ENCODE measurements at places on chromosomes 3 and 15.

- peak; percentile 11 for DNase-seq
Observed at GRCh38 chr3:186316666-186317260, 45.3 kb downstream of the DGKG start.

DNA sequence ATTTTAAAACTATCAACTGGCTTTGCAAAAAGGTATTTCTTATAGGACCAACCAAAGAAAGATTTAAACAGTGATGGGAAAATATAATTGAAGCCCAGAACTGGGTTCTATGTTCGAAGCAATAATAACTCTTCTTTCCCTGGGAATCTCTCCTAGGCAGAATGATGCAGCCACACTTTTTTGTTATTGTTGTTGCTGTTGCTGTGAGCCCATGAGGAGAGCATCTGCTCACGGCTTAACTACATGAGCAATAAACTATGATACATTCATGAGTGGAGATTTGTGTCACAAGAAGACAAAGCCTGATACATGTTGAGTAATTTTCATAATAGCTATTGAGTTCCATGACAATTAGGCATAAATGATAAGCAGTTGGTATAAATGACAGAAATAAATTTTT is 80.5 kb downstream of the CRTC3 start:
- peak; percentile 38 for DNase-seq

DNA sequence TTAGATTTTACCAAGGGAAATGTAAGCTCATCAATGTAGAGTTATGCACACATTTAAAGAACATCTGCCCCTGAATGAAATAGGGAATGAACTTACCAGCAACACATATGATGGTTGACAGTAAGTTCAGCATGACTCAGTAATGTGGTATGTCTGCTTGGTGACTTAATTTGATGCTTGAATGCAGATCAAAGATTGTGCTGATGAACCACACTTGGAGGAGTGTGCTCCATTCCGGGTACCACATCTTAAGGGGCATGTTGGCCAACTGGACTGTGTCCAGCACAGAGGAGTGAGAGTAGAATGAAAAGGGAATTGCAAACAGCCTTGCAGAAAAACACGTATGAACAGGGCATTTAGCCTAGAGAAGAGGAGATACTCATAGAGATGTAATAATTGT is 171.0 kb upstream of the RARB start:
- peak; percentile 2 for DNase-seq

DNA sequence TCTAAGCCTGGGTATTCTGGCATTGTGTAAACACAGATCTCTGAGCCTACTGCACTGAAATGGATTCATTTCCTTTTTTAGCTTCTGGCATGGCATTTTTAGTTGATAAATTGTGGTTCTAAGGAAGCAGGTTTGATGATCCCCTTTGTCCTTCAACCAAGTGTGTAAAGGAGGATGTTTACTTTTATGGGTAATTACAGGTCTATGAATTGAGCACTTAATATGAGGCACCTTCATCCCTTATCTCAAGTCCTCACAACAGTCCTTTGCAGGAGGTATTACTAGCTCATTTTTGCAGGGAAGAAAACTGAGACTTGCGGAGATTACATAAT is 30.8 kb upstream of the ZBTB38 start:
- DNase-seq: no peak

DNA sequence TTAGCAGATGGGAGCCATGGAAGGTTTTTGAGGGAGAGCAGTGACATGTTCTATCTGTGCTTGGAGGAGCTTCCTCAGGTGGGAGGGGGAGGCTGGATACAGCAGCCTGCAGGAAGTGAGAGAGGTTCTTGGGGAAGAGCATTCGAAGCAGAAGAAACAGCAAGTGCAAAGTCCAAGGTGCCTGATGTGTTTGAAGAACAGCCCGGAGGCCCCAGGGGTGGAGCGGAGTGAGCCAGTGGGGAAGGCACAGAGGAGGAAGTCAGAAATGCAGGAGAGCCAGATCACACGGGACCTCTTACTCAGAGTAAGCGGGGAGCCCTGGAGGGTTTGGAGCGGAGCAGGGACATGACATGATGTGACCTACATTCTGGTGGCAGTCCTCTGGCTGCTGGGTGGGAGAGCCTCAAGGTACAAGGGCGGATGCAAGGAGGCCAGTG is 10.8 kb downstream of the ITGA11 start:
- DNase-seq: no peak

DNA sequence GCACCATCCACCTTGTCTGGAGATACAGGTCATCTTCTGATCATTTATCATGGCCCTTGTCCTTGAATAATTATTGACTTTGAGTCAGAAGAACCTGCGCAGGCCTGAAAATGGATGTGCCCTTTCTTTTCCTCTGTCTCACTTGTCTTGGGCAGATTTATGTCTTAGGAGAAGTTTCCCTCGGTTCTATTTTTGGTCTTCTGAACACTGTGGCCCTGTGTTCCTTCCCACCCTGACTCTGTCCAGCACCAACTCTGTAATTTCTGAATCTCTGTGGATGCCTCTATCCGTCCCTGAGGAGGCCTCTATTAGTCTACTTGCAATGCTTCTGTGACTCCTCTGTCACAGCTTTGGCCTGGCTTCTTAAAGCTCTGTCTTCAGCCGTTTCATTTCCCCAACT is 680.8 kb upstream of the CFAP20DC start:
- no peak for DNase-seq

DNA sequence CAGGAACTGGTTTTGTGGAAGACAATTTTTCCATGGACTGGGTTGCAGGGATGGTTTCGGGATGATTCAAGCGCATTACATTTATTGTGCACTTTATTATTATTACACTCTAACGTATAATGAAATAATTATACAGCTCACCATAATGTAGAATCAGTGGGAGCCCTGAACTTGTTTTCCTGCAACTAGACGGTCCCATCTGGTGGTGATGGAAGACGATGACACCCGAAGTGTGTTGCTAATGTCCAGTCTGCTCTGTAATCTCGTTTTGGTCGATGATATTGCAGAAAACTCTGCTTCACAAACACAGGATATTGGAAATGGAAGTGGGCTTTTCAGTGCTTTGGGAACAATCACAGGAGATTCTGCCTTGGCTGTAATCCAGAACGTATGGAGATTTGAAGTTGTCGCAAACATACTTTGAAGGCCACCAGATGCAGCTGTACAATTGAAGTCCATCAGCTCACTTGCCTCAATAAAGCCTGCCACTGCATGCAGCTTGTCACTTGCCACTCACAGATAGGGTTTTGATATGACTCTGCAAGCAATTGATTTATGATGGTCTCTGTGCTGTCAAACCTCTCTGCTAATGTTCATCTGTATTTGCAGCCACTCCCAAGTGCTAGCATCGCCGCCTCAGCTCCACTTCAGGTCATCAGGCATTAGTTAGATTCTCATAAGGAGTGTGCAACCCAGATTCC is 141.7 kb downstream of the TJP1 start:
- DNase-seq: no peak

- DNase-seq: no peak
Observed at GRCh38 chr3:37551857-37552256, 309.8 kb upstream of the CTDSPL start.

GRCh38 chr15:25860885-25861866 is 2.0 kb downstream of the ATP10A start:
- no peak for DNase-seq

- no peak for DNase-seq
Observed at GRCh38 chr3:7207125-7207524, 346.2 kb downstream of the GRM7 start.

GRCh38 chr3:12479919-12480427 is 4.3 kb upstream of the TSEN2 start:
- peak; percentile 75 for DNase-seq

DNA sequence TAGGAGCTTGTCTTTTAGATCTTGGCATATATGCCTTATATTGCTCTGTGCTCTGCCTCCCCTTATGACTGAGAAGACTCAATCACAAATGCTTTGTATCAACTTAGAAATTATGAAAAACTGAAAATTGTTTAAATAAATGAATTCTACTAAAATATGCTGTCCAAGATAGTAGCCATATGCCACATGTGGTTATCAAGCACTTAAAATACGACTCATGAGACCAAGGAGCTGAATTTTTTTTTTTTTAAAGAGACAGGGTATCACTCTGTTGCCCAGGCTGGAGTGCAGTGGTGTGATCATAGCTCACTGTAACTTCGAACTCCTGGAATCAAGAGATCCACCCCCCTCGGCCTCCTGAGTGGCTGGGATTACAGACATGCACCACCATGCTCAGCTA is 118.3 kb downstream of the RFTN1 start:
- DNase-seq: no peak

DNA sequence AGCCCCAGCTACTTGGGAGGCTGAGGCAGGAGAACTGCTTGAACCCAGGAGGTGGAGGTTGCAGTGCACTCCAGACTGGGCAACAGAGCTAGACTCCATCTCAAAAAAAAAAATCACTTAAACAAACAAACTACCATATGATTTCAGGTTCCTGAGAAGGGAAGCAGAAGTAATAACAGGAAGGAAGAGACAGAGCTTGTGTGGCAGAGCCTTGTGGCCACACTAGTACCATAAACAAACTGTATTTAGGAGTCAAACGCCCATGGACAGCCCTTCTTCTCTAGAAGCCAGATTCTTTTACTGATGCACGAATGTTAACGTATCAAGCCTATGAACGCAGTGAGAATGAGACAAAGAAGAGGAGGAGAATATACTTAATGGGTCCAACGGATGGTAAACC is 12.0 kb downstream of the MTMR10 start:
- no peak for DNase-seq

- DNase-seq: no peak
Observed at GRCh38 chr3:106711650-106712049, 665.6 kb upstream of the CCDC54 start.

DNA sequence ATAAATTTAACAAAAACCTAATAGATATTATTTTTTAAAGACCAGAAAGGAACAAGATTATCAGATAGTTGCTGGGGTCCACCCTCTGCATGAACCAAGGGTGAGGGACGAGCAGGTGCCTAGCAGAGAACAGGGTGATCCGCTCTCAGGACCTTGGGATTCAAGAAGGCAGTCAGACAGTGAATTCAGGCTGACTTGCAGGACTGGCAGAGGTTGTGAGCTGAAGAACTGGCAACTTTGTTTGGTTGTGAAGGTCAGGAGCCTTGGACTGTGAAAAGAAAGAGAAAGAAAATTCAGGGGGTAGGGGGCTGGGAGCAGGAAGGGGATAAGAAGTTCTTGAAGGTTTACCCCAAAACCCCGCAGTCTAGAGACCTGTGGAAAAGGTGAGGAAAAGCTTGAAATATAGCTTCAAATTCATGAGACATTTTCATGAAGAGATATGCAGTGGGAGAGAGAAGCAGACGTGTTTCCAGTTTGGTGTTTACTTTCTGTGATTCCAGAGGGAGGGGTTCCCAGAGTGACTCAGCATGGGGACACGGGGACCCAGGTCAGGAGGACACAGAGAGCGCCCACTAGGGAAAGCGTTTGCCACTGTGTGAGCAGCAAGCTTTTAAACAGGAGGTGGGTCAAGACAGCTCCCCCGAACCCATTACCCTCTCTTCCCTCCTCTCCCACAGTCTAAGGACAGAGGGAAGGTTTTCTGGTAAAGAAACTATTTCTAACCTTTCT is 217.2 kb upstream of the UMPS start:
- no peak for DNase-seq

DNA sequence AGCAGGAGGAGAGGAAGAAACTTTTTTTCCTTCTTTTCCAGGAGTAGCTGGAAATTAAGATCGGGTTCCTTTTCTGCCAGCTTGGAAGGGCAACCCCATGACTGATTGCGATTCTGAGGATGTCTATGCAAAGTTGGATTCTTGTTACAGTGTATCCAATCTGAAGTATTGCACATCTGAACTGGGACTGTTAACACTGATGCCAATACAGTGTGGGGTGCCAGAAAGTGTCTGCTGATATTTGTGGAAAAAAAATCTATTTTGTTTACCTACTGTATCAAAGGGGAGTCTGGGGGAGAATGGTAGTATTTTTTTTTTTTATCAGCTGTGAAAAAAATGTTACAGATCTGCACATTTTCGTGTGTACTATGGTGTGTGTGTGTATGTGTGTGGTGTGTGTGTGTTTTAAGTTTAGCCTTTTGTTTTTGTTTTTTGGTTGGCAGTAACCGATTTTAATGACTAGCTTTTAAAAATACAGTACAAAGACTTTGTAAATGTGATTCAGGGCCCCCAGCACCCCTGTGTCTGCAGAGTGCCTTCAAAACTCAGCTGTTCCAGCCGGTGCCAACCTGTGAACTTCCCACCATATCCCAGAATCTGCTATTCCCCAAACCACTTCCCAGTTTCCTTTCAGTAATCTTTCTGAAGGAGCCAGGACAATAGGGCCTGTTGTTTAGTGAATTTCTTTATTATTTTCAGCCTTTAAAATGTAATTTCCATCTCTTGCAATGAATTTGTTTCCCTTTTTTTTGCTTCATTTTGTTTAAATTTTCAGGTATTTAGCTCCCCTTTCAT is 1.9 kb downstream of the RAP2B start:
- peak; percentile 28 for DNase-seq

DNA sequence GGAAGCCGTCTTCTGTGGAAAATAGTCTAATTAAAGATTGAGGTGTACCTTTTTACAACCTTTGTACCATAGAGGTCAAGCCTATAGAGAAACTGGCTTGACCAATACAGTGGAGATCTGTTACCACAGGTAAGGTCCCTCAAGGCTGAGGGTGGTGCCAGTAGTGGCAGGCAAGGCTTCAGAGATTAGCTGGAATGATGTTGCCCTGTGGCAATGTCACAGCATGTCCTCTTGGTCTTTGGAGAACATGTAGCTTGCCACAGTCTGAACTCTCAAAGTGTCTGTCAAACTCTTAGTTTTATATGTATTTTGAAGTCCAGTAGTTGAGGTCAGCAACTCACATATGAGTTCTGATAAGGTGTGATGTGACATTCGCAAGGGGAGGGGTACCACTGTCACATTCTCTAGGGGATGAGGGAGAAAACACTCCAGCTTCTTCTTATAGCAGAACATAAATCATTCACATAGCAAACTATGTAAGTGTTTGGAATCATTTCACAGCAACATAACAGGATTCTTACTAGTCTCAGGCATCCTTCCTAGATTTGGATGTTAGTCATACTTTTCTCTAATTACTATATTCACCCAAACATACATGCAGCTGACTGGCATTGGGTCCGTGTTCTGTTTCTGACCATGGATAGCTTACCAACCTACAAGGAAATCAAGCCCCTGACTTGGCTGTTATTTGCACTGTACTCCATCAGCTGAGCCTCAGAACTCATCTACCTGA is 173.6 kb downstream of the UBE2E2 start:
- no peak for DNase-seq

GRCh38 chr15:44136991-44137477 is 58.0 kb downstream of the FRMD5 start:
- DNase-seq: no peak

DNA sequence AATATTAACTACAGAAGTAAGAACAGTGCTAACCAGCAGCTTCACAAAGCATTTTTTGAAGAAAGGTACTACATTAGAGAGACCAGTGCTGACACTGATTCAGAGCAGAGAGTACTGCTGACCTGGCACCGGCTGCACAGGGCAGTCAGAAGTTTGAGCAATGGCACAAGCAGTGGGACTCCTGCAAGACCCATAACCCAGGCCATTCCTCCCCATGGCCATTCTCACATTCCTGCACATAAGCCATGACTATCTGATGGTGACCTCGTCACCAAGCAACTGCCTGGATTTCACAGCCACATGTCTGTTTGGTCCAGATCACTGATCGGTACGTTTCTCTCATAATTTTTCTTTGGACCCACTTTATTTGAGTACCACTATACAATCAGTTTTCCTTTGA is 88.7 kb downstream of the GPR156 start:
- DNase-seq: no peak

Data from cardiac fibroblast (primary cell).